ENCODE measurements at places on chromosomes 5 and 9.
A peak's percentile ranks its signal among the peaks of the same experiment; 100 is the strongest.

GRCh38 chr5:38286002-38286401 is 27.6 kb downstream of the EGFLAM start:
- DNase-seq, result no peak

GRCh38 chr5:62640446-62640845 is 61.8 kb downstream of the LRRC70 start:
- DNase-seq, result no peak

- DNase-seq, result no peak
Observed at GRCh38 chr5:67301285-67301903, 104.8 kb upstream of the CD180 start.

- no peak for DNase-seq
Observed at GRCh38 chr9:21995666-21996398, 1.2 kb downstream of the CDKN2B-AS1 start.

DNA sequence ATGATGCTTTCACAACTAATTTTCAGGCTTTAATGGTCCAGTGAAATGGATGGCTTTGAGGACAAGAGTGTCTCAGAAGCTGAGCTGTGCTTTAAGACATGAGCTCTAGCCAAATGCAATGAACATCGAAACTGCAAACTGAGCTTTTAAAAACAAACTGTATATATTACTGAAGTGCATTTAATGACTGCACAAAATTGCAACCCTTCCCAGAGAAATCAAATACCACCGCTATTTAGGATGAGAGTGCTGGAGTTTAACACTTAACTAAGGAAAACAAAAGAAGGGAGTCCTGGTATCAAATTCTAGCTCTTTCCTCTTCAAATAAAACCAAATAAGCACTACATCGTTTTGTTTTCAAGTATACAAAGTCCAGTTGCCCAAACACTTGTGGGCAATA is 163.9 kb downstream of the SLF1 start:
- no peak for DNase-seq

- no peak for DNase-seq
Observed at GRCh38 chr9:95079461-95079860, 238.0 kb downstream of the FANCC start.

GRCh38 chr9:7129391-7129790 is 371.6 kb downstream of the KDM4C start:
- no peak for DNase-seq

DNA sequence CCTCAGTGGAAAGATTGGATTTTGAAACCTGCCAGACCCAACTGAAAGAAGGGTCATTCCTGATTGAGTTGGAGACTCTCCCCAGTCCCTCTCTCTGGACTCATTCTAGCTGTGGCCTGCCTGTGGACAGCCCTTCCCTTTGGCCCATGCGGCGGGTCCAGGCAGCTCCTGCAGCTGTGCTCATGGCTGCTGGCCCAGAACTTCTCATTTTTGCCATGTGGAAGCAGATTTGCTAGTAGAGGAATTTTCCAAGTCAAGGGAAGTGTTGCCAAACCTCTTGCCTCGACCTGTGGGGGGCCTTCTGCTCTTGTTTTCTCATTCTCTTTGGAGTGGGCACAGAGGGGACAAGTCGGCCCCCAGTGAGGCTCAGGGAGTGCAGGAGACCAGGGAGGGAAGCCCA is 89.2 kb downstream of the ANKRD33B start:
- DNase-seq, result peak; percentile 44

DNA sequence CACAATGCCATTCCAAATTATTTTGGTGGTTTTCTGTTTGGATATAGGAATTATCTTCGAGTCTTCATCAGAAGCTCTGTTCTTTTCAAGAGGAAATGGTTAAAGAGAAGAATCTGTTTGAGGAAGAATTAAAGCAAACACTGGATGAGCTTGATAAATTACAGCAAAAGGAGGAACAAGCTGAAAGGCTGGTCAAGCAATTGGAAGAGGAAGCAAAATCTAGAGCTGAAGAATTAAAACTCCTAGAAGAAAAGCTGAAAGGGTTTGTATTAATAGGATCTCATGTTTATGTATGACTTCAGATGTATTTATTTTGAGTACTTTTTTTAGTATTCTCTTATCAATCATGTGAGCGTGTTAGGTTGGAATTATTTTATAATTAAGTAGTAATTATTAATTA is 15.0 kb downstream of the HMMR start:
- no peak for DNase-seq

- no peak for DNase-seq
Observed at GRCh38 chr9:132749306-132749705, 79.0 kb downstream of the GTF3C4 start.

GRCh38 chr9:69820955-69821788 is 555 bp downstream of the CFAP95 start:
- no peak for DNase-seq

Measured in cerebellar cortex (tissue), 1 donor.